ENCODE measurements at places on chromosomes 11 and 22. TPM values are rescaled to one million over a fixed set of nuclear protein-coding genes. Genes with fewer than 3 reads are reported as not detected.

FAM227A gene
- 8.9 TPM for total RNA-seq

CD59 gene
- total RNA-seq, result 725 TPM

NEU3 gene
- 9.9 TPM for total RNA-seq

SC5D gene
- total RNA-seq, result 73.3 TPM

CECR2 gene
- 0.10 TPM for total RNA-seq

TOLLIP gene
- total RNA-seq, result 12.7 TPM

OR56B4 gene
- total RNA-seq, result not detected

E2F8 gene
- total RNA-seq, result 0.65 TPM

DNA sequence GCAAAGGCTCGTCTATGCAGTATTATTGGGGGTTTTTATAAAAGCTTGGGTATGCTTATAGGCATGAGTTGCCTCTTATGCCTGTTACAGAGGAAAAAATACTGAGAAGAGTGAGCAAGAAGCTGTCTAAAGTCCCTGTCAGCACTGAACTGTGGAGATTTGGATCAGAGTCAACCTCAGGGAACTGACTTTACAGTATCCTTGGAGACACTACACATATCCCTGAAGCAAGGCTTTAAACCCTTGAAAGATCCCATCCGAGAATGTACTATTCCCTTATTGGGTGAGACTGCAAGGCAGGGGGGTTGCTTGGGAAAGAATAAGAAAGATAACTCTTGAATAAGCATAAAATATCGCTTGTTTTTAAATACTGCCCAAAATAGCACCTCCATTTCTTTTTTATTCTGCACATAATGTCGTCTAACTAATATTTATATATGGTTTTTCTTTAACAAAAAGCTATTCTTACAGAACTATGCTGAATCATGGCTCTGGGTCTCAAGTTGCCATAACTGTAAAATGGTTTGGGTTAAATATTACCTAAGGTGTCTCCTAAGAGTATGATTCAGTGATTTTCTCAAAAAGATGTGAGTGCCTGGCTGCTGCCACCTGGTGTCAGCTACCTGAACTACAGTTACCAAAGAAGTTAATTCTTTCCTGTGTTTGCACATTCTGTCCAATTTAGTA is 1062.8 kb downstream of the DLG2 start:
- peak; percentile 96 for DNase-seq

- DNase-seq, result no peak
Observed at GRCh38 chr22:24003887-24004286, 1.4 kb downstream of the GSTT4 start.

- DNase-seq, result no peak
Observed at GRCh38 chr22:17575151-17575550, 11.9 kb downstream of the SLC25A18 start.

DNA sequence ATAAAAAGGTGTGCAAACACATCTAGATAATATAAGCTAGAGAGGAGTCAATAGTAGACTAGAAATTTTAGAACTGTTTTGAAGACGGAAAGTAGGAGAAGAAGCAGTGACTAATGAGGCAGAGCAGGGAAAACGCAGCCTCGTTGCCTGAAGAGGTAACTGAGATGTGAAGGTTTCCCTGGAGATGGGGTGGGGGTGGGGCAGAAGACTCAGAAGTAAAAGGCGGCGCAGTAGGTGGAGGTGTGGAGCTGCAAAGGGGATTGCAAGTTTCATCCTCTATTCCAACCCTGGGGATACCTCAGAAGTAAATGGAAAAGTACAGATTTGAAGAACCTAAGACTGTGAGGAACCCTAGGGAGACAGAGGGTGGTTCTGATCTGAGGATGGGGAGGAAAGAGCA is 109.5 kb downstream of the TMPRSS5 start:
- no peak for DNase-seq

DNA sequence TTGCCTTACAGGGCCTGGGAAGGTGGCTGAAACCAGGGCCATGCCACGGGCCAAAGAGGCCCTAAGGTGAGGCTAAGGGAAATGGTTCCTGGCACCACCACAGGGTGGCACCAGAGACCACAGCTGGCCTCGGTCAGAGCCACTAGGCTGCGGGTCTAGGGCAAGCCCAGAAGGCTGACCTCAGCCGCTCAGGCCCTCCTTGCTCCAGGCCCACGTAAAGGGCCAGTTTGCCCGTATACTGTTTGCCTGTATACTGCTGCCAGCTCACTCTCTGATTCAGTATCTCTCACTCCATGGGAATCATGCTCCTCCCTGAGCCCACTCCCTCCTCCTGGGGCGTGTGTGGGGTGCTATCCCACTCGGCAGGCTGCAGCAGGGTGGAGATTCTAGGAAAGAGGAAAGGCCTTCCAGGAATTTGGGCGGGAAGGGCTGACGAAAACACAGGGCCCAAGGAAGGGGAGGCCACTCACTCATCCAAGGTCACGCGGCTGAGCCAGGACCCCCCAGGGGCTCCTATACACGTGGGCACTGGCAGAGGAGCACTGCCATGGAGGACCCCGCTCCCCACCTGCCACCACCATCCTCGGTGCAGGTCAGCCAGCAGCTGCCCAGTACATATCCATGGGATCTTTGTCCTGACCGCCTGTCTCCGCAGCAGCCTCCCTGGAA is 62.4 kb downstream of the NECTIN1 start:
- peak; percentile 26 for DNase-seq

DNA sequence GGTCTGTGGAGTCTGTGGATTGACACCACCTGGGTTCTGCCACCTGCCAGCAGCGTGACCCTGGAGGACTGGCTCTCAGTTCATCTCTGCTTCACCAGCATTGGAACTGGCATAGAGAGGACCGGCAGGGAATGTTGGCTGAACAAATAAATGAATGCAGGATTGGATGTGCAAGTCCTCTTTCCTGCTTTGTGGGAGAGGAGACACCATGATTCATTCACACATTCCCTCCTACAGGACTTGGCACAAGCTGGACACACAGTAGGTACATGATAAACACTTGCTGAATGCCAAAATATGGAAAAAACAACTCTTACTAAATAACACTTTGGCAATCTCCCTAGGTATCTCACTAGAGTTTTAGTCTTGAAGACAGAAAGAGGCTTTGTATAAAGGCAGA is 116.6 kb upstream of the NARS2 start:
- no peak for DNase-seq

DNA sequence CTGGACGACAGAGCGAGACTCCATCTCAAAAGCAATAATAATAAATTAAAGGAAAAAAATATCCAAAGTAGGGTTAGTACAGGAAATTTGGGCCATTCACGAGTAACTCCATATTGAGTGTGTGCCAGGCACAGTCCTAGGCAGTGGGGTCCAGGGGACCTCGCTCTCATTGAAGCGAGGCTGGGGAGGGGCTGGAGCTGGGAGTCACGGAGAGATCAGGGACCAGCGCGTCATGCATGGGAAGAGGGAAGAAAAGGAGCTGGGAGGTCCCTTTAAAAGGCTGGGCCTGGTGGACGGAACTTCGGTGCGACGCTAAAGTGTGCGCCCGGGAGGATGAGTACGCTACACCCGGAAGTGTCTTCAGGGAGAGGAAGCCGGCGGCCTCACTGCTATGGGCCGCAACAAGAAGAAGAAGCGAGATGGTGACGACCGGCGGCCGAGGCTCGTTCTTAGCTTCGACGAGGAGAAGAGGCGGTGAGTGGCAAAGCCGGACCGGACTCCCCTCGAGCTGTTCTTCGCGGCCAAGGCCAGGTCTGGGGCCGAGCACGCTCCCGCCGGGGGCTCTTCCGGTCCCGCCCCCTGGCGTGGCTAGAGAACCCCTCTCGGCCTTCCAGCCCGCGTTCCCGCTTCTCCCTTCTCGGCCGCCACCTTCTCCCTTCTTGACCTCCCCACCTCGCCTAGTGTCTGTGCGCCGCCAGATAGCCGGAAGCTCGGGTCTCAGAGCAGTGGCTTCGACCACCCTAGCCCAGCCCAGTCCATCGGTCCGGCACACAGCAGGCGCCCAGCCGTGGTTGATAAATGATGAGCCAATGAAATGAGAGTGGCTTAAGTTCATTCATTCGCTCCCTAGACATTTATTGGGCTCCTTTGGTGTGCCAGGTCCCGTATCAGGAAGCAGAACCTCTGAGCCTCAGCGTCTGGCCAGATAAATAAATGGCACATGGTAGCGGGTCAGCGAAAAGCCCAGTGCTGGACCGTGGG is at the start of gene NOL12:
Gene NOL12 (plus strand): TSS at position 342 of the 981 bp plus-strand sequence. CDS start 50 bp downstream, at position 392.
- peak; percentile 69 for DNase-seq

DNA sequence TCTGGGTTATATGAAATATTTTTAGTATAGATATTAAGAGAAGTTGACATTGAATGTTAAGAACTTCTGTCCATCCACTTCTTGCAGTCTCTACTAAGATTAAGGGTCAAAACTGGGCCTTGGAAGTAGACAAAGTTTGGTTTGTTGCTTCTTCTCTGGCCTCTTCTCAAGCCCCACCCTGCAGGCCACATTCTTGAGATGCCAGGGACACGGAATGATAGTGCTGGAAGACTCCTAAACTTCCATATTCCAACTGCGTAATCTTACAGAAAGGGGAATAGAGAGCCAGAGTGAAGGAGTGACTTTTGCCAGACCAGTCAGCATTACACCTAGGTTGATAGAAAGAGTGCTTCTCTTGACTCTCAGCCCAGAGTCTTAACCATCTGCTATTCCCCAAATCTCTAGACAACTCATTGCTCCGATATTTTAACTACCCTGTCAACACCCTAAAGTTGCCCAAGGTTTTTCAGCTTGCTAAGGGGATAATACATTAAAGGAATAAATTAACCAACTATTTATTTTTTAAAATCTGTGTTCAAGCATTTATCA is 136.4 kb upstream of the SYN3 start:
- no peak for DNase-seq

GRCh38 chr22:27084130-27084529 is 426.7 kb downstream of the MIAT start:
- no peak for DNase-seq

- DNase-seq, result no peak
Observed at GRCh38 chr11:112665291-112665690, 295.9 kb upstream of the NCAM1 start.

DNA sequence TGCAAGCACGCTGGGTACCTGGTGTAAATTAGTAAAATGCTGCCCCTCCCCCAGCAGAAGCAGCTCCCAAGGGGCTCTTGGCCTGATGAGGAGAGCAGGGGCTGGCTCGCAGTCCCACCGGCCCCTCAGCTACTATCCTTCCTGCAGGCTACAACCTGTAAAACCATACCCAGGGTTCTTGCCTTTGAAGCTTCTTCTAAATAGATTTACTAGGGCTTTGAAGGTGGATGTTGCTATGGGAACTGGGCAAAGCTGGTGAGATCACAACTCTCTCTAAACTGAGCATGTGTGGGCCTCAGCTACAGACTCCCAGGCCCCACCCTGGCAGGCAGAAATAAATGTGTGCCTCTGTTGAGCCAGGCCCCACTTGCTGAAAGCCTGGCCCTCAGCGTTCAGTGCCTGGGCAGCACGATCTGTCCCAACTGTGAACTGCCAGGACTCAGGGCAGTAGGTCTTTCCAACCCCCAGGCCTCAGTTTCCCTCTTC is 18.5 kb downstream of the CD5 start:
- no peak for DNase-seq

- no peak for DNase-seq
Observed at GRCh38 chr11:58685973-58686722, 45.6 kb downstream of the GLYAT start.

DNA sequence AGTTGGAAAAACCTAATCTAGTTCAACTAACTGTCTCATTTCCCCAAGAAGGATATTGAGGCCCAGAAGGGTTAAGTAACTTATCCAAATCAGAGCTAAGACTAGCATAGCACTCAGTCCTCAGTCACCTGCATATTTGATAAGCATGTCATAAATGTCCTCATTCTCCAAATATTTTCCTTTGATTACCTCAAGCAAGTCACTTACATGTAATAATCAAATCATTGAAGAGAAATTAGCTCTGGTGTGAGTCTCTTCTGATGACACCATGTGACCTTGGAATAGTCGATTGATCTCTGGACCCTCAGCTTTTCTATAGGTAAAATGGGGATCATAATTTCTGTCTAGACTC is 48.8 kb upstream of the PICALM start:
- DNase-seq, result no peak

GRCh38 chr11:133403900-133404299 is 128.4 kb downstream of the OPCML start:
- no peak for DNase-seq

- DNase-seq, result no peak
Observed at GRCh38 chr11:65880844-65881421, 1.3 kb downstream of the CTSW start.

GRCh38 chr11:134338654-134339053 is 6.9 kb downstream of the GLB1L2 start:
- no peak for DNase-seq

DNA sequence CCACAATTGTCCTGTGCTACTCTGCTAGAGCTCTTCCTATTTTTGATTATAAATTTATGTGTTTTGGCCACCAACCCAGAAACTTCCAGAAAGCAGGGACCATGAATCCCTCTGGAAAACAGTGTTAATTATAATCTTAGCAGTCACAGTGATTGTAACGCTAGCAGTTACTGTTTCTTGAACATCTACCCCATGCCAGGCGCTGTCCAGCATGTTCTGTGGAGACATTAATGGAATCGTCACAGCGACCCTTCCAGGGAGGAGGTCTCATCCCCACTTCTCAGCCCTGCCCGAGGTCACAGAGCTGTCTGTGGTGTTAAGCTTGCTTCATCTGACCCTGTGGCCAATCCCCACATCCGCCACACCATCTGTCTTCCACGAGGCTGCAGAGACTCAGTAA is 13.9 kb upstream of the PNPLA5 start:
- DNase-seq, result no peak

DNA sequence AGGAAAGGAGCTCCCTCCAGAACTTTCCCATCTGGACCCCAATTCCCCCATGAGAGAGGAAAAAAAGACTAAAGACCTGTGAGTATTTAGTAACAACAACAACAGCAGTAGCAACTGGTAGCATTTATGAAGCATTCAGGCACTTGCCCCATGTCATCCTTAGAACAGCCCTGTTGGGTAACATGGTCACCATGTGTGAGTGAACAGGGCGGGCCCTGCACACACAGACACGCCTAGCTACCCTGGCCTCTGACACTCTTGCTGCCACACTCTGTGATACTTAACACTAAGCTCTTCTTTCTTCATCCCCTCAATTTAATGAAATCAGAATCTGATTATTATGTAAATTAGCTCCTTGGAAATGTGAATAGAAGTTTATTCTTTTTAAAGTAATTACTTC is 26.1 kb upstream of the SLC25A18 start:
- DNase-seq, result no peak

Measured in renal cortical epithelial cell (primary cell).